ENCODE measurements at places on chromosomes 7 and 10.

DNA sequence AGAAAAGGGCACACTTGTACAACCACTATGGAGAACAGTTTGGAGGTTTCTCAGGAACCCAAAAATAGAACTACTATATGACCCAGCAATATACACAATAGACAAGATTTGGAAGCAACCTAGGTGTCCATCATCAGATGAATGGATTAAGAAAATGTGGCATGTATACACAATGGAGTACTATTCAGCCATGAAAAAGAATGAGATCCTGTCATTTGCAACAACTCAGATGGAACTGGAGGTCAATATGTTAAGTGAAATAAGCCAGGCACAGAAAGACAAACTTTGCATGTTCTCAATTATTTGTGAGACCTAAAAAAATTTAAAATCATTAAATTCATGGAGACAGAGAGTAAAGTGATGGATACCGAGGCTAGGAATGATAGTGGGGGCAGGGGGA, 118.8 kb downstream of the ZNF467 start:
- no peak for DNase-seq

GRCh38 chr10:5896208-5897052, 6.4 kb downstream of the FBH1 start:
- no peak for DNase-seq

- no peak for DNase-seq
Observed at GRCh38 chr10:8638088-8638672, 583.7 kb downstream of the GATA3 start.

- DNase-seq = no peak
Observed at GRCh38 chr10:43132867-43133787, 5.1 kb upstream of the CSGALNACT2 start.

DNA sequence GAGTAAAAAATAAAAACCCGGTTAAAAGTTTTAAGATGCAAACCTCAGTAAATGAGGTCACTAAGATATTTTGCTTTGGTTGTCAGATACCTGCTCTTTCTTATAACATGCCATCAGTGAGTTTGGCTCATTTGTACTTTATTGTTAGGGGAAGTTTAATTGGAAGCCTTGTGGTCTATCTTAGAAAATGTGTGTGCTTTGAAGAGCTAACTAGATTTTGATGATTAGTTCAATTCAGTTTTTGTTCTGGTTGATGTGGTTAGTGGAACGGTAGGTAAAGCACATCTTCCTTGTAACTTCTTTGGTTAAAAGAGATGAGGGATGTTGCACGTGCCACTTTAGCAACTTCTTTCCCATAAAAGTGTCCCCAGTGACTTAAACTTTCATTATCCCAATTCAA, 353.4 kb upstream of the GALNT17 start:
- DNase-seq = no peak

DNA sequence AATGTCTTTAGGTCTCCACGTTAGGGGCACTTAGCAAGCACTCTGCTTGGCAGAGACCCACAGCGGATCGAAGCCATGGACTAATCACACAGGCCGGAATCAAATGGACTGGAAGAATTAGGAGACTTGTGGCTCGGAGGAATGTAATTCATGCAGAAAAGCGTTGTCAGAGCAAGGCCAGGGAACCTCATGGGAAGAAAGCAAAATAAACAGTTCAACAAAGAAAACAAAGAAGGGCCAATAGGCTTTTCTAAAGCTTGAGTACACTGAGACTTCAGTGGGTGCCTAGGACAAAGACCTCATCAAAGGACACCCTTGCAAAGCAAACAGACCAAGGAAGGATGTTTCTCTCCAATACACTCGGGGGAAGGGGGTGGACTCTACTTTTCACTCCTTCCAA, 171.1 kb downstream of the GLI3 start:
- DNase-seq = no peak

DNA sequence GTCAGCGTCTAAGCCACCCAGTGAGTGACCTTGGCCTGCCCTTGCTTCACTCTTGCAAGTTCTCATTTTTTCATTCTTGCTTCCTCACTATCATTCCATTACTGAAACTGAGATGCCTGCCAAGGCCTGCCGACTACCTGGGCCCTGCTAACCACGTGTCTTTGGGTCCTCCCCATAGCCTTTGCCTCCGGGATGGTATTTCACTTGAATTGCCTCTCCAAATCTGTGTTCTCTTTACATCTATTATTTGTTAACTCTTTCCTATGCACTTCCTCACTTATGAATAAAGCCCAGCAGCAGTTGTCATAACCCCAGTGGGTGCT, 234.6 kb downstream of the SNX10 start:
- DNase-seq = no peak

- DNase-seq = no peak
Observed at GRCh38 chr7:151088856-151089699, 2.8 kb downstream of the AGAP3 start.

GRCh38 chr7:155796381-155797261, 15.6 kb downstream of the SHH start:
- DNase-seq = peak; percentile 78

GRCh38 chr10:90138844-90139243, 437.5 kb downstream of the KIF20B start:
- DNase-seq = no peak

DNA sequence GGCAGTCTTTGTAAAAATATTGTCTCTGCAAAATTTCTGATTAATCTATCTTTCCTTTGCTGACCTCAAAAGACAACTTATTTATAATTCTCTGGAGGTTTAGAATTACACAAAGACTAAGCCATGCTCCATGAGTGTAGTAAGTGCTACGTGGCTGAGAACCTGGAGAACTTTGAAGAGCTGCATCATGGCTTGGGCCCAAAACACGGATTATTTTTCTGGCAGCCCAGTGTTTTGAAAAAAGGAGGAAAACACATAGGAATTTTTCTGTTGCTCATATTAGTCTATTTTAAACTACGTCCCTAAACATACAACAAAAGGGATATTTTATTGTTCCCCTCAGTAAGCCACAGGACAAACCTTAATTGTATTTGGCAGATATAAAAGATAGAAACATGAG, 360.7 kb upstream of the MYO3A start:
- DNase-seq = no peak

DNA sequence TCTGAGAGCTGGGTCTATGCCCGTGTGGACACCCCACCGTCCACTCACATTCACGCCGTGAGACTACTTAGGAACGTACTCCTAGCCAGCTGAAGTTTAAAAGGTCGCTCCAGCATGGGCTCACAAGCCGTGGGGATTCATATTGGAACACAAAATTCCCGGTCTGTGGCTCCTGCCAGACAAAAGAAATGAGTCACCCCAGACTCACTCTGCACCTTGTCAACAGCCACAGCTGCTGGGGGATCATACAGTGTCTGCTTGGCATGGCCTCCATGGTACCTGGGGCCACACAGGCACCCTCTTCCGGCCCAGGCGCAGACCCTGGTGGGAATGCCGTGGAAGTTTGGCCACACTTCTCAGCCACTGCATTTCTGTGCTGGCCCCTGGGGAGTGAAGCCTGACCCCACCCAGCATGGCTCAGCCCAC, 228.4 kb downstream of the DNAJB6 start:
- DNase-seq = no peak

GRCh38 chr10:93149761-93150160, 76.1 kb downstream of the CYP26A1 start:
- no peak for DNase-seq

GRCh38 chr7:94602181-94602580, 53.8 kb downstream of the SGCE start:
- DNase-seq = no peak

DNA sequence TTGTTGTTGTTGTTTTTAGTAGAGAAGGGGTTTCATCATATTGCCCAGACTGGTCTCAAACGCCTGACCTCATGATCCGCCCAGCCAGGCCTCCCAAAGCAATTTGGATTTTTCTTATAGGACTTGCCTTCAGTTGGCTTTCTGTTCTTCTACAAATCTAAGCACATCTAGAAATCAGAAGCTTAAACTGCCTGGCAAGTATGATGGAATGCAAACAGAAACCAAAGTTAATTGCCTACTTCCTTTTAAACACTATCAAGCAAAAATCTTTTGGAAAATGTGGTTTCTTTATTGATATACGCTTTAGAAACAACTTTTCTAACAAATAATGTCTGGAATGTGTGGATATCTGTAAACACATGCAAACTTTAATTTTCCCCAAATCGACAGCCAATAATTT, 64.9 kb downstream of the USP6NL start:
- no peak for DNase-seq

- DNase-seq = no peak
Observed at GRCh38 chr10:69372126-69372980, 44.4 kb downstream of the TACR2 start.

GRCh38 chr7:94856643-94857042, 50.8 kb upstream of the PPP1R9A start:
- DNase-seq = no peak

- DNase-seq = no peak
Observed at GRCh38 chr7:80224415-80224814, 89.8 kb downstream of the GNAI1 start.

- DNase-seq = no peak
Observed at GRCh38 chr10:58516119-58516518, 3.4 kb downstream of the BICC1 start.

DNA sequence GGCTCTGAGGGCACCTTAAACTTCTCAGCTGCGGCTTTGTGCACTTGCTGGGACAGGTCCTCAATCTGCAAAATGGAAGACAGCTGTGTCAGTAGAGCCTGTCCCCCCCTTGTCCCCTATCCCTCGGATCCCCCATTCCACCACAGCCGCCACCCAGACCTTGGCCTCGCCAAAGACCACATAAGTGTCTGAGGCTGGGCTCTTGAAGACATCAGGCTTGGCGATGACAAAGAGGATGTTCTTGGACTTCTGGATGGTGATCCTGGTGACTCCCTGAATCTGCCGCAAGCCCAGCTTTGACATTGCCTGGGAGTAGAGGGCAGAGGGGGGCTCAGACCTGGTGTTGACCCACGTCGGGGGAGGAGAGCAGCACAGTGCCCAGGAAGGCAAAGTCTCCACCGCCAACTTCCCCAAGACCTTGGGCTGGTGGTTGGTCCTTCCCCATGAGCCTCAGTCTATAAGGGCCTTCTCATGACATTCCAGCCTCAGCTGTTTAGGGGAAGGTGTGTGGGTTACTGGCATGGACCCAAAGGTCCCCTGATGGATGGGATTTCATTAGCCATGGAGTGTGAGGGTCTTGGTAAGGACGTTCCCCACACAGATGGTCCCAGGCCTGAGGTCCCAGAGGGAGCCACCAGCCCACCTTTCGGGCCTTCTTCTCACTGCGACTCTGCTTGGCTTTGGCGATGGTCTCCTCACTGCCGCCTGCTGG, 7.7 kb downstream of the NACAD start:
- DNase-seq = no peak

DNA sequence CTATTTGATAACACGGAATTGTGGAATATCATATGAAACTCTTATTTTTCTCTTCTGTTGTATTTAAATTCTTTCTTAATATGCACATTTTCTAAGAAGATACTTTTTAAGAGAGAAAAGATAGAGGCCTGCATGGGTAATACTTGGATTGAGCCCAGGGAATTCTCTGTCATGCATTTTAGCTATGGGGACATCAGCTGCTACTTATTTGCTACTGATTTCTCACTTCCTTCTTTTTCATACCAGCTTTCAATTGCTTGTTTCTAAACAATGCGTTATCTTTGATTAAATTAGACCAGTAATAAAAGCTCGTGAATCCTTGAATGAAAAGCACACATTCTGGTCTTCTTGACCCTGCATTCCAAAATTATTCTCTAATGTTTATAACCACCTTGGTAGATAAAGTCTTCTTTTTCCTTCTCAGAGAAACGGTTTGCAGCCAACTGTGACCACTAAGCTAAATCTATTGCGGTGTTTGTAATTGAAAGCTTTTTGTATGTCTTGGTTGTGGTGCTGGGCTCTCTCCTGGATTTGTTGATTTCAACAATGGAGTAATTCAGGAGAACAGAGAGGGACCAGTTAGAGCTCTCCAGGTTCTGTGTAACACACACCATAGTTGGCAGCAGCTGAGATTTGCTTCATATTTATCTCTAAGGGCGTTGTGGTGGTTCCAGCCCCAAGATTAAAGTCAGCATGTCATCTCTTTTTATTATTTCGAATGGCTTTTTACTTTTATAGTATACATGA, 139.3 kb downstream of the PPP1R9A start:
- DNase-seq = no peak

DNA sequence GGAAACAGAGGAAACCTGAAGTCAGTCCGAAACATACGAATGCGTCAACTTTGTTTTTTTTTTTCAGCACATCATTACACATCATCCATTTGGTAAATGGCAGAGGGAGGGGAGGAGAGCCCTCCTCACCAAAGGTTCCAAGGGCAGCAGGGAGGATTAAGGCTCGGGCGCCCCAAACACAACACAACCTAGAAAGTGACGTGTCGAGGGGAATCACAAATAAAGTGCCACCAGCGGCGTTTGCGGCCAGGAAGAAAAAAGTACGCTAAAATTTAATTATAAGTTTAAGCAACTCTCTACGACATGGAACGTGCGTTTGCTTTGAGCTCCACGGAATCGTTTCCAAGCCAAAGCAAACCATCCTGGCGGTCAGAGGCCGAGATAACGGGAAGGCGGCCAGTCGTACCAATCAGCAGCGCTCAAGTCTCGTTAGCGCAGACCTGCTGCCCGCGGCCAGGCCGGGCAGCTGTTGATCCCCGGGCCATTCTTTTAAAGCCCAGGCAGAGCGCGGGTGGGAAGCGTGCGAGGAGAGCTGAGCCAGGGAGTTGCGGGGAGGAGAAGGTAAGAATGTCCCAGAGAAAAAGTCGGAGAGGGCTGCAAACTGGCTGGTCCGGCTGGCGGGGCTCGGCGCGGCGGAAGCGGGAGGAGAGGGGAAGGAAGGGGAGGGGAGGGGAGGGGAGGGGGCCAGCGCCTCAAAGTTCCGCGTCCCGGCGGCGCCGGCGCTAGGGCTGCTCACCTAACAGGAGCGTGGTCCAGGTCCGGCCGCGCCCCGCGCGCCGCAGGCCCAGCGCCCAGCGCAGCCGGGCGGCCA, 719 bp downstream of the DPY19L1 start:
- peak; percentile 39 for DNase-seq

DNA sequence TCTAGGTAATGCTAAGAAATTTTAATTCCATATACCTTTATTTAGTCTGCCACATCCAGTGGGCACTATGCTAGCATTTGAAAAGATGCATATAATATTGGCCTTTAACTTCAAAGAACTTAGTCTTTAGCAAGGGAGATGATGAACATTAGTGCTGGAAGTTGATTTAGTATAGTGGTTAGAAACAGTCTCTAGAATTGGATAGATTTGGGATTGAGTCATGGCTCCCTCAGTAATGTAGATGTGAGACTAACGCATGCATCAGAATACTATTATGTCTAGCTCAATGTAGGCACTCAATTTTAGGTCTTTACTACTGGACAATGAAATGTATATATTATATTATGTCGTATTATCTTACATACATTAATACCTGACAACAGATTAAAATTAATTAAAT, 5.8 kb downstream of the DKK1 start:
- no peak for DNase-seq

GRCh38 chr10:69223028-69223342, 2.9 kb downstream of the HKDC1 start:
- no peak for DNase-seq

Measured in activated CD4-positive, CD25-positive, alpha-beta regulatory T cell treated with anti-CD3 and anti-CD28 coated beads, Interleukin-2, amount 50 U/mL, for 72 hours (primary cell).